Calu3 (cell line): ENCODE measurements at places on chromosomes 2 and 18. TPM values are rescaled to one million over a fixed set of nuclear protein-coding genes. Genes with fewer than 3 reads are reported as not detected.

DNA sequence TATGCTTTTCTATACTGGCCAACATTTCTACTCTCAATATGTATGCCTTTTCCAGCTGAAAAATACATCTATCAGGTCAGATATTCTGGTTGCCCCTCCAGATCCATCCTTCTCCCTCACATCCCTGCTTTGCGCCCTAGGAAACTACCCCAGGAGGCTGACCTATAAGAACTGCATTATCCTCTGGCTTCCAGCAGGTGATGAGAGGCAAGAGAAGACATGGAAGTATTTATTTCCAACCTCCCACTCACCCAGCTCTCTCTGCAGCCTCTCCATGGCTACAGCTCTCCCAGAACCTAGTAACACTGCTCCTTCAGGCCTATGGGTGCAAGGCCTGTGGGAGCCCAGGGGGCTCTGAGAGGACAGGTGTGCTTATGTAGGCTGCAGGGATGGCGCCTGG, 42.9 kb downstream of the ARID5A start:
- no peak overlapping the region for H3K4me3 ChIP-seq
- H3K27ac ChIP-seq = no peak overlapping the region
- no peak for DNase-seq
- peaks cover 6% of the 10 kb centered on the region for H3K4me1 ChIP-seq
- no peaks in the 10 kb centered on the region for H3K27me3 ChIP-seq

- no peak overlapping the region for H3K27ac ChIP-seq
- H3K36me3 ChIP-seq = peaks cover 21% of the 10 kb centered on the region
- no peak for DNase-seq
- no peak overlapping the region for H3K4me3 ChIP-seq
Observed at GRCh38 chr2:227482638-227483340, 10.8 kb downstream of the AGFG1 start.

- peak overlapping the region; percentile 99 for H3K27ac ChIP-seq
- peak overlapping the region; percentile 94 for H3K4me3 ChIP-seq
- H3K27me3 ChIP-seq = peaks cover 8% of the 10 kb centered on the region
- peaks cover 68% of the 10 kb centered on the region for H3K36me3 ChIP-seq
Observed at GRCh38 chr2:150485871-150486538, 1.5 kb downstream of the RND3 start.

- H3K36me3 ChIP-seq = no peaks in the 10 kb centered on the region
- H3K27me3 ChIP-seq = no peaks in the 10 kb centered on the region
- H3K27ac ChIP-seq = no peak overlapping the region
- no peak overlapping the region for H3K4me3 ChIP-seq
- no peaks in the 10 kb centered on the region for H3K4me1 ChIP-seq
Observed at GRCh38 chr18:7304061-7304370, 73.1 kb downstream of the LRRC30 start.

ACMSD gene
- not detected in 2 replicates for total RNA-seq

VWA3B gene
- total RNA-seq = not detected in 2 replicates
